Stimulated activated CD8-positive, alpha-beta memory T cell treated with anti-CD3 and anti-CD28 coated beads, Interleukin-7, amount 100 ng/mL, for 1 hour (primary cell): ENCODE measurements at places on chromosomes 2 and 18.

DNA sequence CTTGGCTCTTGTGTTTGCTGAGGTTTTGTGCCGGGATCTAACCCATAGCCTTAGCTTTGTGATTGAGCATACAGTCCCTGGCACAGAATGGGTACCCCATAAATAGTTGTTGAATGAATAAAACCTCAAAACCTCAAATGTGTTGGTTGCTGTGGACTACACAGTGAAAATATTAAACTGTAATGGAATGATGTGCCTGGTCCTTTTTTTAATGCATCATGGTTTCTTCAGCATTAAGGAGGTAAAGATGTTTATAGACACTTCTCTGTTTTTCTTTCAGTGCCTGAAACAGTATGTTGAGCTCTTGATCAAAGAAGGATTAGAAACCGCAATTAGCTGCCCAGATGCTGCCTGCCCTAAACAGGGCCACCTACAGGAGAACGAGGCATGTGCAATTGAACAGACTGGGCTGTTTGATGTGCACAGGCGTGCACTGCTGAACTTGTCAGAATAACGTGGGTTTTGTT is 97.0 kb downstream of the RNF144A start:
- DNase-seq = no peak

DNA sequence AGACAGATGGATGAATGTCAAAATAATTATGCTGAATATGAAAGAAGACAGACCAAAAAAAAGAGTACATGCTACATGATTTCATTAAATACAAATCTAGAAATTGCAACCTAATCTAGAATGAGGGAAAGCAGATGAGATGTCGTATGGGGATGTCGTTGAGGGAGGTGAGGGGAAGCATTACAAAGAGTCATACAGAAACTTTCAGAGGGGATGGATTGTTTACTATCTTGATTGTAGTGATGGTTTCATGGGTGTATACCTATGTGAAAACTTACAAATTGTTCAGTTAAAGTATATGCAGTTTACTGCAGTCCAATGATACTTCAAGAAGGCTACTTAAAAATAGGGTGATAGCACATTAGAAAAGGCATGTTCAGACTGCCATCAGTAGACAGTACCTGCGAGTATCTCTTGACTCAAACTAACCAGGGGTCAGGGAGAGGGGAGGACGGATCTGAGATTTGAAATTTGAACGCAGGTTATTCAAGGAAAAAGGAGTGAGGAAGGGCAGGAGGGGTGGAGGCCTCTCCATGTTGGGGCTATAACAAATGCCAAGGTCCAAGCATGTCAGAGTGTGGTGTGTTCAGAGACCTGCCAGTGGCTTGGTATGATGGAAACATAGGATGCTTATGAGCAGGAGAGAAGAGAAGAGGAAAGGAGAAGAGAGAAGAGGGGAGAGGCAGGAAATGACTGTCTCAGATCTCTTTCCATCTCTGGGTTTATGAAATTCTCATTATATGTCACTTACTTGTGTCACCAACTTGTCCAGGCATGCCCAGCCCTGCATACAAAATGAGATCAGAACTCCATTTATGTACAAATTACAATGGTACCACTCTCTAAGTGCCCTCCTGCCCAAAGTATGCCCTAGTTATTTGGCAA is 257.3 kb upstream of the CXCR4 start:
- no peak for DNase-seq

DNA sequence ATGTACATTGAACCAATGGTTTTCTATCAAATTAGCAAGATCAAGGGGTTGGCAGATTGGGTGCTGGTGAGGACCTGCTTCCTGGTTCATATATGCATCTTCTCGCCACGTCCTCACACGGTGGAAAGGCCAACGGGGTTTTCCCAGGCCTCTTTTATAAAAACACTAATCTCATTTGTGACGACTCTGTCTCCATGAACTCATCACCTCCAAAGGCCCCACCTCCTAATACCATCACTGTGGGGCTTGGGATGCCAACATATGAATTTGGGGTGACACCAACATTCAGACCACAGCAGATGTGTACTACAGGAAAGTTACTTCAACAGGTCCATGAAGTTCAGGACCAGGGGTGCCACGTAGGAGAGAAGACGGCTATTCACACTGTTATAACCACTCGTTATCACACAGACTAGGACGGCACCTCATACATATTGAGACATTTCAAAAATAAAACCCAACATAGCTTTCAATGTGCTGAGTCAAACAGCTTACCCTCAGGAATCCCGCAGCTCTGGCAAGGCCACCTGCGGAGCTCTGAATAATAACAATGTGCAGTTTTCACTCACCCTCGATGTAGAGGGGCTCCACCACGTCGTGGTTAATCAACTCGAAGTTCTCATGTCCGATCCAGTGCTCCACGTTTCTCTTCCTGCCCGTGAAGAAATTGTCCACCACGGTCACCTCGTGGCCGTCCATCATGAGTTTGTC is 49.3 kb downstream of the UXS1 start:
- no peak for DNase-seq

- no peak for DNase-seq
Observed at GRCh38 chr2:121810959-121811853, 55.8 kb downstream of the TSN start.

GRCh38 chr2:61623747-61624146 is 85.6 kb upstream of the XPO1 start:
- no peak for DNase-seq

DNA sequence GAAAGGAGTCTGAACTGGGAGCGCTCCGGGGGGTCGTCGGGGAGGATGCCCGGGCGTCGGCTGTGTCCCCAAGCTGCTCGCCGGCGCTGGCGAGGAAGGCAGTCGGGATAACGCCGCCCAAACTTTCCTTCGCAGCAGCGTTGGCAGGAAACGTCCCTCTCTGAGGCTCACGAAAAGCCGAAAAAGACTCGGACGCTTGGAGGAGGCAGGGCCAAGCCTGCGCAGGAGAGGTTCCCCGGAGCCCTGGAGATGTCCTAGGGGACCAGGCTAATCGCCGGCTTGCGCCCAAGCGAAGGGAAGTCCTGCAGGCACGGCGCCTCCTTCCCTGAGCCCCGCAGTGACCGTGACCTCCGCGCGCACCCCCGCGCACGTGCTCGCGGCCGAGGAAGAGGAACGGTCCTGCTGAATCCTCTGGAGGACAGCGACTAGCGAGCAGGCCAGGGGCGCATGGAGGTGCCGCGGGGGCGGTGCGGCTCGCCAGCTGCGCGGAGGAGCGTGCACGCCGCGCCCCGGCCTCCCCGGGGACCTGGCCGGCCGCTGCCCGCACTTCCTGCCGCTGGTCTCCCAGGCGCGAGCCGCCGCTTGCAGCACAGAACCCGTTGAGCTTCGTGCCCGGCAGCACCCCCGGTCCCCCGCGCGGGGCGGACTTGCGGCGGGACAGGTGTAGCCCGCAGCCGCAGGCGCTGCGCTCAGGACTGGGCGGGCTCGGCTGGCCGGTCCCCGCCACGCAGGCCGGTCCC is at the start of gene SH3RF3:
Gene SH3RF3 (plus strand): TSS at position 590 of the 740 bp plus-strand sequence.
- DNase-seq = no peak

DNA sequence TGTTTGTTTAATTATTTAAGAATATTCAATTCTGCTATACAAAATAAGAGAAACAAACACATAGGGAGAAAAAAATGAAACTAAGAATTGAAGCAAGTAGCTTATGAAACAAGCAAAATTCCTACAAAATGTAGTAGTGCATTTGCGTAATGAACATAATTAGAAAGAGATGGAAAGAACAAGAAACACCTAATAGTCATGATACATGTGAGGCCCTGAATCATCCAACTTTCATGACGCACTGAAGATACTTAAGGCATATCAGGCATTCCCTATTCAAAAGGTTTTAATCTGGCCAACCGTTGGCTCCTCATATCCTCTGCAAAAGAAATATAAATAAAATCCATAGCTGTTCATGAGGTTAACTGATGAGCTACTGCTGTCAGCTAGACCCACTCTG is 14.5 kb upstream of the NAB1 start:
- no peak for DNase-seq

DNA sequence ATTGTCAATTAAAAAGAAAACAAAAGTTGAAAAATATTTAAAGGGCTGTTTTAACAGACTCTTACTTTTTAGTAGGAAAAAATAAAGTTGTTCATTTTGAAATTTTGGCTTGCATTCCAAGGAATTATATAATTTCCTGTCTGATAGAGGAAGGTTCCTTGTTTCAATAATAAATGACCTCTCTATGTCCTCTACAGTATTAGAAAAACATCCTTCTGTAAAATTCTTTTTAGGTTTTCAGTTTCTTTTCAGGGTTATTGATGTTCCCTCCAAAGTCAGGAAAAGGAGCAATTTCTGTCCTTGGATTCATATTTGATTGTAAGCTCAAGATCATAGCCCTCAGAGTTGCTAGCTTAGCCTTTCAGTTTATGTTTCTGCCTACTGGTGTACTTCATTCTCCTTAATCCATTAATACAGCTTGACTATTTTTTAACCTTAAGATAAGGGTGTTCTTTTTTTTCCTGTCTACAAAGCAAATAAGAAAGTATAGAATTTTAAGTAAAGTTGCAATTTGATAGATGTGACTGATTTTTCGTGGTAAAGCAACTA is 125.2 kb upstream of the COL3A1 start:
- no peak for DNase-seq

- DNase-seq = no peak
Observed at GRCh38 chr2:215020283-215020682, 118.1 kb downstream of the ABCA12 start.

DNA sequence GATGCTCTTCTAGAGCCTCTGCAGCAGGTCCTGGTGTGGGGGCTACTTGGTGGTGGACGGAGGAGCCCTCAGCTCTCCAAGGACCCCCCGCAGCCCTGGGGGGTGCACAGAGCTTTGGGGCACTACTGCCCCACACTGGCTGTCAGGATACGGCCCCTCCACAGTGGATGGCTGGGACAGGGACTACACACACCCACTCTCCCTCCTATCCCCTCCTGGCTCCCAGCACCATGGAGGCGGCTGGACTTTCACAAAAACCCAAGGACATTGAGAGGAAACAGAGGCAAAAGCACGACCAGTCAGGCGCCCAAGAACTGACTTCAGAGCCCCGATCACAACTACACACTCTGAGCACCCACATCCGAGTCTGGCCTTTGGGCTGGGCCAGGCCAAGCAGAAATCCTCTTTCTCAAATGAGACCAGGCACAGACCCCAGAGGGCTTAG is 12.6 kb downstream of the GPR35 start:
- DNase-seq = no peak
